Stimulated activated CD8-positive, alpha-beta memory T cell treated with anti-CD3 and anti-CD28 coated beads, Interleukin-7, amount 100 ng/mL, for 1 hour (primary cell): ENCODE measurements at places on chromosomes 5 and 9.

DNA sequence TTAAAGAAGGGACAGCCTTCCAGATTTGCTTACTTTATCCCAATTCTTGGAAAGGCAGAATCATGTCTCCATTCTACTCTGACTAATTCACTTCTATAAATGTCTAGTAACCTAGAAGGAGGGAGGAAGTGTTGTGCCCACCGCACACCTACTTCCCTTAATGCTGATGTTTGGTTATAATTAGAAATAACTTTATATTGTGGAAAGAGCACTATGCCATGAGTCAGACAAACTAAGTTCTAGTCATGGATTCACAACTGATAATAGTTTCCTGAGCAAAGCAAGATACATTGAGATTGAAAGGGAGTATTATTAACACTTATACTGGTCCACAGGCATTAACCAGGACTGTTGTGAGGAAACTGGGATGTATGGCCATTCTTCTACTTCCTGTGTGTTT, 345.9 kb upstream of the RPS23 start:
- no peak for DNase-seq

- no peak for DNase-seq
These were observed 63.1 kb downstream of the TMOD1 start for GRCh38 chr9:97564291-97565175.

DNA sequence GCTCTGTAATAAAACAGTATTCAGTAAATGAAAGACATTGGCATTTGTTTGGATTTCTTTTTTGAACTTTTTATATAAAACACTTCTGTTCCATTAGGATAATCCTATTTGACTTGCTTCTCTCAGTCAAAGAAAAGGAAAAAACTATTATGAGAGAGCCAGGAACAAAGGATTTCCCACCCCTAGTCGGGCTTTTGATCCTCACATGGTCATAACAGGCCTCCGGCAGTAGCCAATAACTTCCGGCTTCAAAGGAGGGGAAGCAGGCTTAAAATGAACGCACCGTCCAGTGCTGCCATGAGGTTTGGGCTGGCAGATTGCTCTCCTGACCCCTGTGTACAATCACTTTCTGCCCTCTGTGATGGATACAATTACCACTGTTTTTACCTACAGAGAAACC, 209.3 kb downstream of the ZNF608 start:
- DNase-seq = no peak

DNA sequence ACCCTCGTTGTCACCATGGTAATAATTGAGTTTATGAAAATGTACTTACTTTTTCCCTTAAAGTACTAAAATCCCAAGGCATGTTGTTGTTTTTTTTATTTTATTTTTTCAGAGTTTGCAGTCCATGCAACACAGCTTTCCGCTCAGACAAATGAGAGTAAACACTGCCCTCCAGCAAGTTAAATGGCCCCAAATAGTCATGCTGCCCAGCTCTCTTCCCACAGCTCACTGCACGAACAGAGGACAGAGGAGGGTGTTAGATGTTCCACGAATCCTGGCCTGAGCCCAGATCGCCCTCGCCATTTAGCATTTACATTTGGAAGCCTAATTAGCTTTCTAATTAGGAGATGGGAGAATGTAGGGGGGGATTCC, 1.9 kb downstream of the NIM1K start:
- no peak for DNase-seq

DNA sequence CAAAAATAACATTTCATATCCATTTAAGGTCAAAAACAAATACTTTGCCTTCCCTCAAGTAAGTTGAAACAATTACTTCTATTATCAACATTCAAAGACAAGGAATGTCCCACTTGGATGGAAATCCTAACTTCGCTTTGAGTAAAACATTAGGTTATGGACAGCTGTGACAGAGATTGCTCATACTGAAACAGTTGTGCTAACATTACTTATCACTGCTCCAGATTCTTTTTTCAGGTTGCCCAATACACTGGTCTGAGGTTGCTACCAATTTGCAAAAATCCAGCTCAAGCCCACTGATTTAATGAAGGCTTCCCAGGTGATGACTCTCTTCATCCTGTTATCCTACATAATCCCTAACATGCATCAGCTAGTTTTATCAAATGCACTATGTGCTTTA, 98.3 kb downstream of the UBAP2 start:
- DNase-seq = no peak

DNA sequence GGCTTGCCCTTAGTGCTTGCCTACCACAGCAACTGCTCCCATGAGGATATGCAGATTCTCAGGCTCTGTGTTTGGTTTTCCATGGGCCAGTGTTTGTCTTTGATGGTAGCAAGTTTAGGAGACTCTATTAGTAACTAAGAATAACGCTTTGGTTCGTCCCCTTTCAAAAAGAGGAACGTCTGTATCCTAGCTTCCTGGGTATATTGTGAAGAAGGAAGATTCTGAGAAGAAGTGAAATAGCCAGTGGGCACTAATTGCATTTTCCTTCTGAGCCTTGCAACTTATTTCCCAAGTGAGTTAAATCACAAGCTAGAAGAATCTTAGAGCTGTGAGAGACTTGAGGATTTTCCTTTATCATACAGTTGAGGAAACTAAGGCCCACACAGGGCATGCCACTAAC, 376.8 kb downstream of the PIK3R1 start:
- no peak for DNase-seq

- DNase-seq = no peak
These were observed 814 bp downstream of the CCDC125 start for GRCh38 chr5:69331528-69332445.

DNA sequence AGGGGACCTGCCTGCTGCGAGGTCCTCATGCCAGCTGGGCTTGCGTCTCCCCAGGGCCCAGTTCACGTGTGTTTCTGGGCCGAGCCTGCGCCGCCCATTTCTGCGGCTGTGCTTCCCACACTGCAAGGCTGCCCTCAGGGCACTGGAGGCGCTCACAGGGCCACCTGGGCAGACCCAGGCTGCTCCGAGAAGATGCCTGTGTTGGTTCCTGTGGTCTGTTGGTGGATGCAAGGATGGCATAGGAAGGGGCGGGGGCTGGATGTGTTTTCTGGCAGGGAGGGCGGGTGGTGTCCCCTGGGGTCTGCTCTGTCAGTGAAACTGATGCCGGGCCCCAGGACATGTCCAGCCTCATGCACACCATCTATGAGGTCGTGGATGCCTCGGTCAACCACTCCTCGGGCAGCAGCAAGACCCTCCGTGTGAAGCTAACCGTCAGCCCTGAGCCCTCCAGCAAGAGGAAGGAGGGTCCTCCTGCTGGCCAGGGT, 25.9 kb downstream of the NKD2 start:
- no peak for DNase-seq

GRCh38 chr5:8714861-8715260, 831.0 kb downstream of the SEMA5A start:
- DNase-seq = no peak

- DNase-seq = no peak
These were observed 7.4 kb downstream of the B4GALT1 start for GRCh38 chr9:33159777-33160127.

DNA sequence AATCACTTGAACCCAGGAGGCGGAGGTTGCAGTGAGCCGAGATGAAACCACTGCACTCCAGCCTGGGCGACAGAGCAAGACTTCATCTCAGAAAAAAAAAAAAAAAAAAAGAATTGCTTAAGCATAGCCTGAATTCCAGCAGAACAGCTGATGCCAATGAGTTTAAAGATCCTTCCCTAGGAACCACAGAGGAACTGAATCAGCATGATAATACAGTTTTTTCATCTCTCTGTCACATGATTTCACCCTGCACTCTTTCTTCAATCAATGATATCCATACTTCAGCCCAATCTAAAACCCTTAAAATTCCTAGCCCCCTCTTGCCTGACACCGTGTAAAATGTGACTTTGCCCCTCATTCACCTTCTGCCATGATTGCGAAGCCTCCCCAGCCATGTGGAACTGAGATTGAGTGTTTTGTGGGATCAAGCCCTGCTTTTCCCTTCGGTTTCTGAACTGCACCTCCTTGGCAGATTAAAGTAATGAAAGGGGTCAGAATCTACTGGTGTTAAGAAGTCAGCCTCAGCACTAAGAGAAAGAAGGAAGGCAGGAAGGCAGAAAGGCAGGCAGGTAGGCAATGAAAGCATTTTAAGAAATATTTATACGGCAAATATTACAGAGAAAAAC, 20.9 kb upstream of the DMXL1 start:
- DNase-seq = no peak

DNA sequence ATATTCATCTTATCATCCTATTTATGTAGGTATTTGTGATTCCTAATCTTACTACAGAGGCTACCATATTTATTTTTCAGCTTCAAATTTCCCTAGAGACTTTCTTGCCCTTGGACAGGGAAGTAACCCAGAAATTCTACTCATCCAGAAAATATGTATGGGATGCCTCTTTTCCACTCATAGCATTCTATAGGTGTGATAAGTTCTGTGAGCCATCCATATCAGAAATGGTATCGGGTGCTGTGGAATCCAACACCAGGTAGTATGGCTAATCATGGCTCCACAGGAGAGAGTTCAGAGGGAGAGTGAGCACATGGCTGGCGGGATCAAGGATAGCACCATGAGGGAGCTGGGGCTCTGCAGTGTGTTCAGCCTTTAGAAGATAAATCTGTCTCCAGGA, 349.3 kb upstream of the ACTBL2 start:
- no peak for DNase-seq

DNA sequence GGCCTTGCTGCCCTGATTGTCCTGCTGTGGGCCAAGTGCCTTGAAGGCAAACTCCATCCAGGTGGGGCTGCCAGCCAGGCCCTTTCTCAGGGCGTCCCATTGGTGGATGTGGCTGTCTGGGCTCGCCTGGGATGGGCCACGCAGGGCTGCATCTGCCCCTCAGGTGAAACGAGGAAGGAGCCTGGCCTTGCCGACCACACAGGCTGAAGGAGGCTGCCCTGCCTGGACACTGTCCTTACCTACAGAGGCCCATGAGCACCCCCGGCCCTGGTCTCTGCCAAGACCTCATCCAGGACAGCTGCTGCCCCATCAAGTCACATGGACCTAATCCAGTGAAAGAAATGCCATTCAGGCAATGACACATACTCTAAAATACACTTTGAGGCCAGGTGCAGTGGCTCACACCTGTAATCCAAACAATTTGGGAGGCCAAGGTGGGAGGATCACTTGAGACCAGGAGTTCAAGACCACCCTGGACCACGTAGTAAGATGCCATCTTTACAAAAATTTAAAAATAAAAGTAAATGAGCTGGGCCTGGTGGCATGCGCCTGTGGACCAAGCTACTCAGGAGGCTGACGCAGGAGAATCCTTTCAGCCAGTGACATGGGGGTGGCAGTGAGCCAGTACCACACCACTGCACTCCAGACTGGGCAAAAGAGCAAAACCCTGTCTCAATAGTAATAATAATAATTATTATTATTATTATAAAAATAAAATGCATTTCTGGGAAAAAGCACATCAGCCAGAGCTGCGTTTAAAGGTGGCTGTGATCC, 33.9 kb downstream of the PNPLA7 start:
- DNase-seq = no peak

DNA sequence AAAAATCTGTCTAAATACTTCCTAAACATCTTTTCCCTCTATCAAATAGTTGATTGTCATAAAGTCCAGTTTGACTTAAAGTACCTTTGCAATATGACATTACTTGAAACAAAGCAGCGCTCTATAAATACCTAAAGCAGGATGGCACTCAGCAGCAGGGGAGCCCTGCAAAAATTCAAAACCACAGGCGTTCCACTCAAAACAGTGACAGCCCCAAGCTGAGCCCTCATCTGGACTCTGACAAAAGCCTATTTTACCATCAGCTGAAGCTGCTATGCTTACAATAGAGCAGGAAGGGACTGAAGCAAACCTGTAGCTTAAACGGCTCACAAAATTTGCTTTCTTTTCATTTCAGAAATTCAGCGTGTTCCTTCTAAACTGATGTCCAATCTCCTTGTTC, 11.5 kb downstream of the GABRA6 start:
- no peak for DNase-seq

GRCh38 chr9:127187231-127187956, 65.0 kb upstream of the ANGPTL2 start:
- no peak for DNase-seq

GRCh38 chr9:27766073-27766835, 193.0 kb upstream of the C9orf72 start:
- no peak for DNase-seq

DNA sequence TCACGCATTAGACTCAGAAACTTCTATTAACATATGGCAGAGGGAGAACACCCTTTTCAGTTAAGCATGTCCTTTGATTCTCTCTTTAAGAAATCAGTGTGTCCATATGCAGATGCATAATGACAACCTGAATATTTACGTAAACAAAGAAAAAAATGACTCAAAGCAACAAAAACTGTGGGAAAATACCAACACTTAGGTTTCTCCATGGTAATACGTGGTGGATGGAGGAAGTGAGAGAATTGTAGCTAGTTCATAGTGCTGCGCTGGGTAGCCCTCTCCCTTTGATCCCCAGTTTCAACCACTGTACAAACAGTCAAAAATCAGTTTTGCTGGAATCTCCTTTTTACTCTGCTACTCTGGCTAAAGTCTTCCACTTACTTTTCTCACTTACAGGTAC, 2.0 kb upstream of the MAP3K1 start:
- no peak for DNase-seq

DNA sequence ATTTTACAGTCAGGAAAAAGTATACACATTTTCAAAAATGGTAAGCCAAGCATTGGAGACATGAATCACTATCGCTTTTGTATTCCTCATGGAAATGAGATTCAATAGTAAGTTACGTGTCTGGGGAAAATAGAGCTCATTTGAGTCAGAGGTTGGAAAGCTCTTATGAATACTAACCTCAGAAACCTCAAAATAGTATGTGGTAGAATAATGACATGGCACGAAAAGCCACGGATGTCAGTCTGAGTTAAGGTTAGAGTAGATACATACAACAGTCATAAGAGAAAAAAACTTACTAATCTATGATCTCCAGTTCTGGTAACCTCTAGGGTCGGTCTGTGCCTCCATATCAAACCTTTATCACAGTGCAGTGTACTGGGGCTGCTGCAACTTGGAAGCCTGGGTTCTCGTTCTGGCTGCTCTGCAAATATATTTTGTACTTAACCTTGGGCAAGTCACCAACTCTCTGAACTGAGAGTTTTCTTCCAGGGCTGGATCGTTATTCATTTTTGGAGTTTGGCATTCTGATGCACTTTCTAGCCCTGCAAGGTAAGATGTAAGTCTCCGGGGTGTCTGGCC, 31.8 kb downstream of the MAP1B start:
- no peak for DNase-seq

GRCh38 chr5:136212252-136212721, 19.3 kb upstream of the SMIM32 start:
- DNase-seq = no peak

DNA sequence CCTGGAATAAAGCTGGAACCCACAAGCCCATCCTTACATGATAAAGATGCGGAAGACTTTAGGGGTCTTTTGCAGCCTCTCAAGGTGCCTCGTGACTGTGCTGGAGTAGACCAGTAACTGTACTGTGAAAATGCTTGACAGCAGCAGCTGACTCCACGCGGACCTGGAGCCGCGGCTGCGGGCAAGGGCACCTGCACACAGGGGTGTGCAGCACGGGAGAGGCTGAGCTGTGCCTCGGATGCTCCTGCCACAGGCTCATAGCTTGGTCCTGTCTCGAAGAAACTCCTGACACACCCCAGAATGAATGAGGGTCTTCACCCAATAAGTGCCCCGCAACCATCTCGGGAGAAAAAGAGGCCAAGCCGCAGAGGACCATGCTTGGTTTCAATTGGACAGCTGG, 40.3 kb upstream of the CEP72 start:
- no peak for DNase-seq
